Activated CD4-positive, CD25-positive, alpha-beta regulatory T cell (primary cell): ENCODE measurements at places on chromosomes 7 and 10.
A peak's percentile ranks its signal among the peaks of the same experiment; 100 is the strongest.

GRCh38 chr10:52453501-52453900 lies 139.4 kb downstream of the DKK1 start:
- no peak for DNase-seq

GRCh38 chr10:50421026-50421719 lies 169.9 kb upstream of the ASAH2 start:
- peak; percentile 6 for DNase-seq

DNA sequence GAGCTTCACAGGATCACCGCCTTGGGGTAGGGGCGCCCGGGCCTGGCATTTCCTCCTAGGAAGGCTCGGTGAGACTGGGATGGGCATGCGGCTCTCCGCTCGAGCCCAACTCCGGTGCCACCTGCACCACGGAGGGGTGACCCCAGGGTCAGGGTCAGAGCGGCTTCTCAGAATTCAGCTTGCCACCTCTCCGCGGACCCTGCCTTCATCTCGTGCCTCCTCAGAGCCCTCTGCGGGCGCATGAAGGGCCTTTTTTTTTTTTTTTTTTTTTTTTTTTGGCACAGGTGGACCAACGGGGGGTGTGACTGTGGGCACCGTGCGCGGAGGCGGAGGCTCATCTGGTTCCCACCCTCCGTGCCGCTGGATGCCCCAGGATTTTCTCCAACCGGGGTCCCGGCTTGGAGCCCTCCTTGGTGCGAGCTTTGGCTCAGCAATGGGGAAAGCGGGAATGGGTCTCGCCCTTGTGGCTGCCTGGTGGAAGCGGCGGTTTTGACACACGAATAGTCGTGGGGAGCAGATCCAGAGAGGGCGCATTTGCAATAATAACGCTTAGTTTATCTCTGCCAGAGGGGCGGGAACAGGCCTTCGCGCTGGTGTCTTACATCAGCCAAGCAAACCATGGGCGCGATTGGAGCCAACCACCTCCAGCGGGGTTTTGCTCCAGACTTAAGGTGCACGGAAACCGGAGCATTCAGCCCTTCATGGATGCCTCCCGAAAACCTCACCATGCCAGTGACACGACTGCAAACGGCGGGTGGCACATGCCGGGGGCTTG lies 5.0 kb upstream of the TNRC18 start:
- no peak for DNase-seq

DNA sequence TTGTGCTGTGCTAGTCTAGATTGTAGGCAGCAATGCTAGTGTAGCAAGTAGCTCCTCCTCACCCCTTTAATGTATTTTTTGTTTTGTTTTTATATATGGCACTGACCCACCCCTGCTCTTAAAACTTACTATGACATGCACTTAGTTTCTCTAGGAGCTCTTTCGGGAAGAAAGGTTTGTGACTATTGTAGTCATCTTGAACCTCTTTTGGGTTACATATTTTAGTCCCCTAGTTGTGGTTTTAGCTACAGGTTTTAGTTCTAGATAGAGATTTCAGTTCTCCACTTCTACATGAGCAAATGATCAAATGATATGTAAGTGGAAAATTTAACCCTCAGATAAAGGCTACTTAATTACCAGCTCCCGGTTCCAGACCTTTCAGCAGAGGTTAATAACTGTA lies 14.9 kb downstream of the MINPP1 start:
- DNase-seq: no peak

DNA sequence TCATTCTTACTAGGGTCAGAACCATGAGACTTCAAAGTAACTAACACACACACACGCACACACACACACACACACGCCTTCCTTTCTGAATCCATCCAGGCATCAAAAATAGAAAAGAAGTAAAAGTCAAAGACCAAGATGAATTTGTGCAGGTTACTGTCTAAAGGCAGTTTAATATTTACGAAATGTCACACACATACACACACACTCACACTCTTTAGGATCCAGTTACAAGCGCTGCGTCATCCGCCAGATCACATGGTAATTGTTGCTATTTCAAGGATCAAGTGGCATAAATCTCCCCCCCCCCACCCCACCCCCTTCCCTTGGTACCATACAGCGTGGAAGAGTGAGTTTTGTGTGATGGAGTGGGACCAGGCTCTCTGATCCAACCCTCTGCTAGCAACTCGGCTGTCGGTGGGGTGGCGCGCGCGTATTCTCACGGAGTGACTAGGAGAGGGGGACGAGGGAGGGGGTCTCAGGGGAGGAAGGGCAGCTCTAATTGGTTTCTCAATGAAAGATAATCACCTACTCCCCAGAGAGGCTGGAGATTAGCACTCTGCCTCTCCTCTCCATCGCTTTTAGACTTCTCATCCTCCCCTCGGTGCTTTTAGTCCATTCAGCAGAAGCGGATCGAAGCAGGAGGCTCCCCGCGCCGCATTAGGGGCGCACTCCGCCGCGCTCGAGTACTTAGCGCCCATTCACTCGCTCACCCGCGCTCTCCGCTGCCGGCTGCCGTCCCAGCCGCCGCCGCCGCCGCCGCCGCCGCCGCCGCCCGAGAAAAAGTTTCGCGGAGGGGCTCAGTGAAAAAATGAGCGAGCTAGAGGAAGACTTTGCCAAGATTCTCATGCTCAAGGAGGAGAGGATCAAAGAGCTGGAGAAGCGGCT lies 83.5 kb upstream of the PRKG1 start:
- DNase-seq: no peak

- DNase-seq: no peak
Observed at GRCh38 chr7:92072708-92073107, 61.6 kb downstream of the CYP51A1 start.

- no peak for DNase-seq
Observed at GRCh38 chr7:71766016-71766415, 634.1 kb downstream of the GALNT17 start.

DNA sequence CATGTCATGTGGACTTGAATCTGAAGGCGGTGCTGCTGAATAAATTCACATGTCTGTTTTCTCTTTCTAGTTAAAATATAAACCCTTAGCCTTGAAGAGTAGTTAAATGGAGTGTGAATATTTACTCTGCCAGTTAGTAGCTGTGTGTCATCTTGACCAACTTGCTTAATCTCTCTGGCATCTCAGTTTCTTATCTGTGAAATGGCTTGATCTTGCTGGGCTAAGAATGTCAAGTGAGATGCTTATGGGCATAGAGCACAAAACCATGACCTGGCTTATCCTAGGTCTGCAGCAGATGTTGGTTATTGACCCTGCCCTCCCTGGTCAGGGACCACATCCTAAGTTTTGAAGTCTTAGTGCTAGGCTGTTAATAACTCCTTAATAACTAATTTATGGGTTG lies 16.6 kb downstream of the ARID5B start:
- no peak for DNase-seq

DNA sequence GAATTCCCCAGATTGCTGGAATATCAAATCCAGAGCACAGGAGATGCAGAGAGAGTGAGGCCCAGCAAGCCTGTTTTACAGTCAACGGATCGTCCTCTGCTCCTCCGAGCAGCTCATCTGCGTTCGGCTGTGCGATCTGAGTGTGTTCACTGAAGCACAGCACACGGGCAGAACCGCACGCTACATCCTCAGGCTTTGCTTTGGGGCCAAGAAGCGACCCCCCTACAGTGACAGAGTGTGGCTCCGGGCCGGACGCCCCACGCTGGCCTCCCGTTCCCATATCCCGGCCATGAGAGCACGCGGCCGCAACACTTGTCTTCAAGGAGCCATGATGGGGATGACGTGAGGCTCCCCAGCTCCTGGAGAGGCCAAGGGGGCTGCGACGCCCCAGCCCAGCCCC lies 431.4 kb downstream of the DNAJB6 start:
- no peak for DNase-seq

DNA sequence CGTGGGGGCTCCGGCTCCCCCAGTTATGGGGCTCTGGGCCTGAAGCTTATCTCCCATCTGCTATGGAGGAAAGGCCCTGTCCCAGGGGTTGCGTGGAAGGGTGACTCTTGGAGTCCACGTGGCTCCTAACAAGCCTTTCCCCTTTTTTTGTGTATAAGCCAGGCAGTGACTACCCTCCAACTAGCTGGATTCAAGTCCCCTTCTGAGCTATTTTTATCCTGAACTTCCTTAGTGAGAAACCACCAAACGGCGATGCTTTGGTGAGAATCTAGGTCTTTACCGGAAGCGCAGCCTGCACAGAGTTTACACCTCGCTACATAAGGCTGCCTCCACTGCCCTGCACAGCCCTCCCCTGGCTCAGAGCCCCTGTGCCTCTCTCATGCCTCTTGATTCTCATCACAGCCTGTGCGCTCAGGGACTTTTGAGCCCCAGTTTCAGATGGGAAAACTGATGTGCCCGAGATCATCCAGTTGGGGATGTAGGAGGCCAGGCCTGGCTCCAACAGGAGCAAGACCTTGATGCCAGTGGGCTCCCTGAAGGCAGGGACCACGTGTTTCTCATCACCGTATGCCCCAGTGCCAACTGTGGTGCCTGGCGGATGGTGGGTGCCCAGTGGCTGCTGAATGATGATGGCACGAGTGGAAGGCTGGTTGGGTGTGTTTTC lies 102.3 kb upstream of the PPIF start:
- no peak for DNase-seq

GRCh38 chr7:44755698-44756627 lies 7.3 kb downstream of the ZMIZ2 start:
- no peak for DNase-seq
